Posterior cingulate gyrus (tissue), 11 donors: ENCODE measurements at places on chromosomes 5 and 9.

DNA sequence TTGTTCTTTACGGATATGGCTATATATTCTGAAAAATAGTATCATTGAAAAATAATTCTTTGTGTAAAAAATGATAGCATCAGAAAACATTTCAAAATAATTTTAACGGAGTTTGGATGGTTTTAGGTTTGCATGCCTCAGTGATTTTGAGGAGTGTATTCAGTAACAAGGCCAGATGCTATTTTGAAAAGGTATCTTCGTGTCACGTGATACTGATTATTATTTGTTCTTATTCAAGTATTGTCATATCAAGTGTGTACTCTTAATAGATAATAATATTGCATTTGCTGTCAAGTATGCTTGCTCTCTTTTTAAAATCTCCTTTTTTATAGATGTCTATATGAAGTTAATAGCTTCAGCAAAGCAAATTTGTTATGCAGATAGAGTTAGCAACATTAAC lies 313.1 kb upstream of the PTPRD start:
- DNase-seq = no peak

DNA sequence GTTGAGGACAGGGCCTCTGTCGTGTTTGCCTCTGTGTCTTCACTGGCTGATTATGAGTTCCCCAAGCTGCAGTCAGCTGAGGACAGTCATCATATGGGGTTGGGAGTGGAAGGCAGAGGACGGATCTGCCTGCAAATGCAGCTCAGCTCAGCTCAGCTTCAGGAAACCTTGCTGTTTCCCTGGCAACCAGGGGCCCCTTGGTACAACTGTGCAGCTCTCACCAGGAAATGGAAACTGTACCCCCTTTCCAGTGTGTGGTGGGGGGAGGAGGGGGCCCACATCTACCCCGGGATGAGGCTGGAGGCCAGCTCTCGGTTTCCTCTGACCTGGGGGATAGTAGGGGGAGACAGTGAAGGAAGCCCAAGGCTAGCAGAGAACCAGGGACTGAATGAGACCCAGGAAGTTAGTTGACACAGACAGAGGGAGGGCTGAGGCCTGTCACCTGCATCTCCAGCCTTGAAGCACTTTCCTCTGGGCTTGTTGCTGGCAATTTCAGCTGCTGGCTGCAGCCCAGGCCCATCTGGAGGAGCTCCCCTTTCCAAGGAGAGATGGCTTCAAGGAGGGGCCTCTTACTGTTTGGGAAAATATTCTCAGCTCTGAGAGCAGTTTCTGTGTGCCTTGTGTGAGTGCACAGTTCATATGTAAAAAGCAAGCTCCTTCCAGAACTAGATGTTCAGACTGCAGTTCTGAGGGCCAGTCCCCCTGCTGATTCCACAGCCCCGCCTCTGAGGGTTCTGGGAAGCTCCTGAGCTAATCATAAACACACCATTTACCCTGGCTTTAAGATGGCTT lies 6.9 kb downstream of the ANXA6 start:
- DNase-seq = no peak

DNA sequence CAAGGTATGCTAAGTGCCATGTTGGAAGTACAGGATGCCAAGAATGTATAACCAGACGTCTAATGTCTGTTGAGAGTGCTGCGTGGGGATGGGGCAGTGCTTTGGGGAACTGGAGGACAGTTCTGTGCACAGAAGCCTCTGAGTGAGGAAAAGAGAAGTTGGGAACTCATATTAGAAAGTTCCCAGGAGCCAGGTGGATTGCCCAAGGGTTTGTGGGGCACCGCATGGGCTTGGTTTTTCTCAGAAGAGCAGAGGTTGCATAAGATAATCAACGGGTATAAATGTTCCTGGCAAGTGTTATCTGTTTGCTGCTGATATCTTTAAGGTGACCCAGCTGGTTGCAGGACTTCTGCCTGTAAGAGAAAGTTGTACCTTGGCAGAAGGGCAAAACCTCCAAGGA lies 13.1 kb downstream of the HRH2 start:
- DNase-seq = no peak

DNA sequence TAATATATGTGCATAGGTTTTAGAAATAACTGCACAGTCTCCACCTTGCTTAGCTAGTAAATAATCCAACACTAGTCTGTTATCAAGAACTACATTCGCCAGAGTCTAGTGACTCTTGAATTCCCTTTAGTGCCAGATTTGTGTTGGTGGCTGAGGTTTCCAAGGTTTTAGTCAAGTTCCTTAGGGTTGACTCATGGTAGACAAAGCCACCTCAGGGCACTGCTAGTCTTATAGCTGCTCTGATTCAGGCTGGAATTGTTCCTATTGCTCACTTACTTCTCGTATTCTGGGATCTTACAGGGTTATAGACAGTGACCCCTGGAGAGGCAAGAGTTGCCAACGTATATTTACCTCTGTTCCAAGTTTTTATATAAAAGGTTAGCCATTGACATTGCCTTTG lies 1369.8 kb upstream of the CDH9 start:
- no peak for DNase-seq

- no peak for DNase-seq
These were observed 24.2 kb upstream of the CFAP157 start for GRCh38 chr9:127682351-127683136.

DNA sequence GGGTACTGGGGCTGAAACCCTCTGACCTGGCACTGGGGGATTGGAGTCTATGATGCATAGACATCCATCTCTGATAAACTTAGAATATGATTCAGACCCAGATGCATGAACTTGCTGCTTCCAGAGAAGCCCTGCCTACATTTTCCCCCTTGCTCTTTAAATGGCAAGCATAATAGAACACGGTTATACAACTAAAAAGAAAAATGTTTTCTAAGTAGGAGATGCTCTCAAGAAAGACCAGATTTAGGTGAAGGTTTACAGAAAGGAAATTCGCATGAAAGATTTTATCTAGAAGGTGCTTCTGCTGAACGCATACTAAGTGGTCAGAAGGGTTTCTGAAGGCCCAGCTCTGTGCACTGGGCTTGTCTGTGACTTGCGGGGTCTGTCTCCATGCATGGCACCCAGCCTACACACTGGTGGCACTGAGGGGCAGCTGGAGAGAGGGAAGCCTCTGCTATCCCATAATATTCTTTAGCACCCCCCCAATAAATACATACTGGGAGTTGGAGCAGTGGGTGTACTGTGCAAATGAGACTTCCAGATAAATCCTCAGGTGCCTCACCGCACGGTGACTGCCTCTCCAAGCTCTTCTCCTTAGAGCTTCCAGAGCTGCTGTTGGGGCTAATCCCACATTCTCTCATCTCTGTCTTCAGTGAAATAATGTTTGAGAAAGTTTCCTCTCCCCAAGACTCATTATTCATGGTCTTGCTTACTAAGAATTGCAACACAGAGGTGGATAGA lies 114.6 kb downstream of the FSTL4 start:
- no peak for DNase-seq

- DNase-seq = peak; percentile 88
These were observed 12.6 kb downstream of the PBX3 start for GRCh38 chr9:125759764-125760129.

- DNase-seq = no peak
These were observed 772.7 kb downstream of the PRELID2 start for GRCh38 chr5:145062280-145063062.

GRCh38 chr5:131193106-131193505 lies 22.4 kb downstream of the LYRM7 start:
- no peak for DNase-seq

DNA sequence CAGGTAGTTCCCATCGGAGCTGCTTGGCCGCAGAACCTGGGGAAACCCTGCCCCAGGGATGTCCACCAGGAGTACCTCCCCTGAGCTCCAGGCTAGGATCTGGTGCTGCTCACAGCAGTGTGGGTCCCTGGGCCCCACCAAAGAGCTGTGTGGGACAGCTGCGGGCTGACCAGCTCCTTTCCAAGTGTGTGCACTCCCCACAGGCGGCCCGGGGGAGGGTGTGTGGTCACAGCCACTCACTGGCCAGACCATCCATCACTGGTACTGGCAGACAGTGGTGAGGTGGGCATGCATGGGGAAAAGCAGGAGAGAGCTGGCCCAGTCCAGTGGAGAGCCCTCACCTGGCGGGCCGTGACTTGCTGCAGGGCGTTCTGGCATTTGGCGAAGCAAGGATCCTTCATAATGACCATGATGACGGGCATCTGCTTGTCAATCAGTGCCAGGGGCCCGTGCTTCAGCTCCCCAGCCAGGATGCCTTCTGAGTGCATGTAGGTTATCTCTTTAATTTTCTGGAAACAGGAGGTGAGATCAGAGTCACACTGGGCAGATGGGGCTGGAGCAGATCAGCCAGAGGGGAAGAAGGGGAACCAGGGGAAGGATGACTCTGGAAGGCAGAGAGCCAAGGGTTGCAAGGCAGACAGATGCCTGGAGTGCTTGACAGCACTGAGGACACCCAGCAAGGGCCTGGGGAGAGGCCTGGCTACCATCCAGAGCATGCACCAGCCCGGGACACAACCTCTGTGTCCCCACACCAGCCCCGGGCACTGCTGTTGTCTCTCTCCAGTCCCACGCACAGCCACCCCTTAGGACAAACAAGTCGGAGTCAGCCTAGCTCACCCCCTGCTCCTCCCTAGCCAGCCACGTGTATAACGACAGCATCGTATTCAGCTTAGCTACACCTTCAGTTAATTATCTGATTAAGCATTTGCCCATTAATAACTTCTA lies 12.8 kb upstream of the MAPK9 start:
- no peak for DNase-seq

DNA sequence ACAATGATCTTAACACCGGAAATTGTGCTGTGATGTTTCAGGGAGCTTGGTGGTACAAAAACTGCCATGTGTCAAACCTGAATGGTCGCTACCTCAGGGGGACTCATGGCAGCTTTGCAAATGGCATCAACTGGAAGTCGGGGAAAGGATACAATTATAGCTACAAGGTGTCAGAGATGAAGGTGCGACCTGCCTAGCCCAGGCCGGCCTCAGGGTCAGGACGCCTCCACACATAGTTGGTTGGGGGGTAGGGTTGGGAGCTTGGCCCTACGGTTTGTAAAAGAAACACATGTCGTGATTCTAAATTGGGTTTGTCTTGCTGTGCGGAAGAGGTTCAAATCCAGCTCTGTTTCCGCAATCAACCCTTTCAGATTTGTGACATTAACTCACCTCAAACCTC lies 6.6 kb downstream of the FCN2 start:
- no peak for DNase-seq

DNA sequence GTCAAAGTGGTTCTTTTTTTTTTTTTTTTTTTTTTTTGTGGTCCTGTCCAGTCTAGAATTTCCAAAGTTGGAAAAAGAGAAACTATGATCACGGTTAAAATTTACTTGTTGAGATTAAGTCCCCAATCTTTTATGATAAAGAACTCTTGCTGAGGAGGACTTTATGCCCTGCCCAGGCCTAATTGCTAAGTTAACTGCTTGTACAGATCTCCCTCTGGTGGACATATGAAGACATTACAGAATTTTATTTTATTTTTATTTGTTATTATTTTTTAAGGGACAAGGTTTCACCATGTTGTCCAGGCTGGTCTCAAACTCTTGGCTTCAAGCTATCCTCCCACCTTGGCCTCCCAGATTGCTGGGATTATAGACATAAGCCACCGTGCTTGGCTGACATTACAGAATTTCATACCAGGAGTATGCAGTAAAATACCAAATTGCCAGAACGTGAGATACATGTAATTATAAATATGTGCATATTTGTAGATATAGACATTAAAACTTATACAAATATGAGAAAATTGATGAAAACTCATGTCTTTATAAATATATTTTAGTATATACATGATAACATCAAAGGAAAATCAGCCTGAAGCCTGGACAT lies 91.2 kb downstream of the RFK start:
- no peak for DNase-seq

- DNase-seq = no peak
These were observed 15.9 kb downstream of the LOX start for GRCh38 chr5:122062205-122062604.

- no peak for DNase-seq
These were observed 6.8 kb downstream of the EPB41L4B start for GRCh38 chr9:109314011-109314531.

DNA sequence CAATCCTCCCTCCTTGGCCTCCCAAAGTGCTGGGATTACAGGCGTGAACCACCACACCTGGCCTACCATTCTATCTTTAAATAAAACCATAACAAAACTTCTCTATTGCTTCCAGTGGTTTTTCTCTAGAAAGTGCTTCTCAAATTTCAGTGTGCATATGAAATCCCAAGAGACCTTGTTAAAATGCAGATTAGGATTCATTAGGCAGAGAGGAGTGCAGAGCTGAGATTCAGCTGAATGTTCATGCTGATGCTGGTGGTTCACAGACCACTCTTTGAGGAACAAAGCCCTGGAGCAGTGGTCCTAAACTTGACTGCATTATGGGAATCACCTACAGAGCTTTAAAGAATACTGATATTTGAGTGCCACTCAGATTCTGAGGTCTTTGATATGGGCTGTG lies 28.2 kb downstream of the CARD6 start:
- DNase-seq = no peak

DNA sequence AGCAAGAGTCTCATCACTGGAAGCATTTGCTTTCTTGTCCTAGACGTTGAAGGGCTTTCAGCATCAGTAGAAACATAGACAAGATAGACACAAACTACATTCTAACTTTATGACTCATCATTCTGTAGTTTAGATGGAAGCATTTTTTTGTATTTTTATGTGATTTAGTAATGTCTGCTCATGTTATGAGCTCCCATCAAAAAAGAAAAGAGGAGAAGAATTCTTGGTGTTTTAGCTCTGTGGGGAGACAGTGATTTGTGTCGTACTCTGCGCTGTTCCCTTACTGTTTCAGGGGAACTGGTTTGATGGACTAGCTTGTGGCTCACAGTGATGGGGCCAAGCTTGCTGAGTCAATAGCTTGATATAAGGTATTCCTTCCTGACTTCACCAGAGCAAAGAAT lies 159.2 kb upstream of the WWC1 start:
- no peak for DNase-seq

GRCh38 chr9:91807643-91808246 lies 142.3 kb downstream of the ROR2 start:
- no peak for DNase-seq

DNA sequence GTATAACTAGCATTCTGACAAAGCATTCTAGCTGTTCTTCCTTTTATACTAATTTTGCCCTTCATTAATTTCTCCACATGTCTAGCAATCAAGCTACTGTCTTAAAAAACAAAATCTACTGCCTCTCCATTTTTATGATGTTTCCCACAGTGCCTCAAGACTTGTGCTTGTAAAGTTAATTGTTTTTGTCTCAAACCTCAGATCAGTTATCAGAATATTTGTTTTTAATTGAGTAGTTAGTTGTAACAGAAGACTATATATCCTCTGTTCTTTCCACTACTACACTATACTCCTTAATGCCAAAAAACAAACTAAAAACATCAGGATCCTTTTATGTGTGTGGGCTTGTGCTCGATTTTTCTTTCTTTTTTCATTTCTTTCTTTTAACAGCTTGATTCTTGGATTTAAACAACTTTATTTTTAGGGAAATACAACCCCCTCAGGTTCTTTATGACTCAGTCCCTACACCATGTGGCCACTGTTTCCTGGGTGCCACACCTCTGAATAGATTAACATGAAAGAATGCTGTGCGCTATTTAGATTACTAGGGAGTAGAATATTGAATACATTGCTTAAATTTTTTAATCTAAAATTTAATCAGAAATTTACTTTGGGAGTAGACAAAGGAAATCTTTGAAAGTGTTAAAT lies 1.2 kb downstream of the ASPN start:
- no peak for DNase-seq
